ENCODE measurements at places on chromosomes 6 and 20.

- no peak for DNase-seq
Measured at GRCh38 chr6:46642928-46643751, 9.5 kb downstream of the CYP39A1 start.

DNA sequence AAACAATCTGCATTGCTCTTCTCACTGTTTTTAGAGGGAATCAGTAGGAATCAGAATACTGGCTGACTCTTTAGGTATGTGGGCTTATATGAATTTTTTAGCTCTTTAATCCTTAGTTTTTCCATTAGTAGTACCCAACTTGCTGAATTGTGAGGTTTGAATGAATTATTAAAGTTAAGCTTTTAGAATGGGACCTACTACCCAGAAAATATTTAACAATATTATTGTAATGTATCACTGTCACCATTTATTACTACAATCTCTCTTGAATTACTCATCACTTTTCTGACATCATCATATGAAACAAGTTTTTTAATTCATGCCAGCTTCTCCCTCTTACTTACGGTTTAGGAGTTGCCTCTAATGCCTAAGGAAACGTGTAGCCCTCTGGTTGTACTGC is 212.7 kb downstream of the BCKDHB start:
- DNase-seq = no peak

DNA sequence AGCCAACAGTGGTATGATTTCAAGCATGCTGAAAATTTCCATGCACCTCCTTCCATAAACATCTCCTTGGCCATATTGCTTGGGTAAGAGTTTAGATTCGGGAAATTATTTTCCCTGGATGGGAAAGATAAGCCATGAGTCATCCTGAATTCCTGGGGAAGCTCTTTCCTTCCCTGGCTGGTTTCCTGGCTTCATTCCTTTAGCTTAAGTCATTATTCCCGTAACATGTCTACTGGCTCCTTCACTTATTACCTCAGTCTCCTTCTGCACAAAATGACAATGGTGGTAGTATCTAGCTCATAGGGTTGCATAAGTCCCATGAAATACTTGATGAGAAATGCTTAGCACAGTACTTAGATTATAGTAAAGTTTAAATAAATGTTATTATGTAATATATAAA is 27.6 kb downstream of the TINAG start:
- DNase-seq = no peak

- DNase-seq = no peak
Measured at GRCh38 chr20:45892828-45893500, 1.8 kb downstream of the CTSA start.

DNA sequence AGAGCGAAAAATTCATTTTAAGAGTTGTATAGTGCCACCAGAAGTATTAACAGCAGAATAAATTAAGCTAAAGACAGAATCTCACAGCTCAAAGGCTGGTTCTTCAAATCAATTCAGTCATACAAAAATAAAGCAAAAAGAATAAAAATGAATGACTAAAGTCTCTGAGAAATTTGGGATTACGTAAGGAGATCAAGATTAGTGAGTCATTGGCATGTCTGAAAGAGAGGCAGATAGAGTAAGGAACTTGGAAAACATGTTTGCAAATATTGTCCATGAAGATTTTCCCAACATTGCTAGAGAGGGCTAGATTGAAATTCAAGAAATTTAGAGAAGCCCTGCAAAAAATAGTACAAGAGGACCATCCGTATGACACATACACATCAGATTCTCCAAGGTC is 1413.9 kb upstream of the ADGRB3 start:
- no peak for DNase-seq

DNA sequence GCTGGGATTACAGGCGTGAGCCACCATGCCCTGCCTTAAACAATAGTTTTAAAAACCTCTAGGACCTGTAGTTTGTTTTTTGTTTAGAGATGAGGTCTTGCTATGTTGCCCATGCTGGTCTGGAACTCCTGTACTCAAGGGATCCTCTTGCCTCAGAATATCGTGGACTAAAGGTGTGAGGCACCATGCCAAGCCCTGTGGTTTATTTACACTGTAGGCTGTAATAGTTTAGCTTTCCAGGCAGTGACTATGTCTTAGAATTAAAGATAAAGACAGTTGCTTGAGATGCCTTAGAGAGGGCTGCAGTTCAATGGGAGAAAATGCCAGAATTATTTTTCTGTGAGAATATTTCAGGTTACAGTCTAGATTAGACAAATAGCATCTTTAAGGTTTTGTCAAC is 72.9 kb downstream of the SGK1 start:
- DNase-seq = no peak

GRCh38 chr6:127462376-127462775 is 3.2 kb upstream of the KIAA0408 start:
- no peak for DNase-seq

DNA sequence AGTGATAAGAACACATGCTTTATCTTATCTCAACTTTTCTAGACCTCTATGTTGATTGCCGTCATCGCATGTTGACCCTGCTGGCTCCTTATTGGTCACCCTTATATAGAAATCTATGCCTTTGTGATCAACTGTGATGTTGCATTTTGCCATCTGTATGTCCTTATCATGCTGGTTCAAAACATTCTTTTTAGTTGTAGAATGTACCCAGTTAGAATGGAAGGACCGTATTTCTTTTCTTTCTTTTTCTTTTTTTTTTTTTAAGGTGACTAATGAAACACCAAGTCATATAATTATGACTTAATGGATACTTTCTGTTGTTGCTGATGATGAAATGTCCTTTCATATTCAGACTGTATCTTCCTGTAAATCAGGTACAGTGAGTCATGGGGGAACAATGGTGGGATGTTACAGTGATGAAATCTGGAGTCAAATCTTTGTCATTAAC is 145.9 kb upstream of the CITED2 start:
- DNase-seq = no peak

DNA sequence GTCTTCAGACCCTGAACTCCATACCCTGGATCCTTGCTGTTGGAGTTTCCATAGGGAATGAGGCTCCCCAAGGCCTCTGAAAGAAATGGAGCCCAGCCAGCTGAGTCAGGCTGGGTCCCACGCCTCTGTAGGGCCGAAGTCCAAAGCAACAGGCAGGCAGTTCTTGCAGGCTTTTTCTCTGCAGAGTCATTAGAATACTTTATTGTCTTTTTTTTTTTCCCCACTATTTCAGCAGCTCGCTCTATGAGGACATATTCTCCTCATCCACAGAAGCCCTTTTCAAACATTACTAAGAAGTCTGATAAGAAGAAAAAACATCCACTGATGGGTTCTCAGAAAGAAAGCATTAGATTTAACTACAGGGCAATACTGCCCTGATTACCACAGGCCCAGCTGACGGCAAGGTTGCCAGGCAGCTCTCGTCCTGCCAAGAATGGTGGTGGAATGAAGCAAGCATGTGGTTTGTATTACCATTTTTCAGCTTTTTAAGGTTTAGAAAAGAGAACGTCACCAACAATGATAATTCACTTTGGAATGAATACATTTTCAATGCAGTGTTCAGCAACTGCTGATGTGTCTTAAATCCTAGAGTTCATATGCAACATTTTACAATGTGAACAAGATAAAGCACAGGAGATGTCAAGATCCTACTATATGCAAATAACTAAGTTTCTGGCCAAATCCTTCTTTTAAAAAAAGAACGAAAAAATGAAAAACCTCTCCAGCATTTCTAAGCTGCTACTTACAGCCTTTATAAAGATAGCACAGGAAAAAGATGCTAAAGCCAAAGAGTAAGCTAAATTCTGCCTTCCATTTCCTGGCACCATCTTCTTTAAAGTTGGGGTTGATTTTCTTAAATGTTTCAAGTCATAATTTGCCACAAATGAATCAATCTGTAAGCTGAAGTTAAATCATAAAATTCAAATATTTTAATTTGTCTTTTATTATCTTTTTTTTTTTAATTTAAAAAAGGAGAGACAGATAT is 223.6 kb upstream of the CITED2 start:
- DNase-seq = no peak

GRCh38 chr6:45438849-45439406 is 61.2 kb upstream of the SUPT3H start:
- no peak for DNase-seq

DNA sequence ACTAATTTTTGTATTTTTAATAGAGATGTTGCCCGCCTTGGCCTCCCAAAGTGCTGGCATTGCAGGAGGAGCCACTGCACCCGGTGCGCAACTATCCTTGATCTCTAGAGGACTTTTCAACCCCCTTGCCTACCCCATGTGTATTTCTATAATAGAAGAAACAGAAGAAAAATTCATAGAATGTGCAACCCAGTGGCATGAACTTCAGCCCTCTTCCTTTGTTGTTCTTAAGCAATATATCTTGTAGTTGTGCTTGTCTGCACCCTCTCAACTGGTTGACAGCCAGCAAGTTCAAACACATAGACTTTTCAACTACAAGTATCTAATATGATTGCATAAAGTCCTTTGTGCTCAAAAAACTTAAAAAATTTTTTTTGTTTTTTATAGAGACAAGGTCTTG is 72.3 kb upstream of the NCOA3 start:
- no peak for DNase-seq

GRCh38 chr20:33431797-33432381 is 11.7 kb downstream of the SNTA1 start:
- DNase-seq = no peak

GRCh38 chr6:33984466-33985312 is 161.2 kb downstream of the GRM4 start:
- no peak for DNase-seq

- DNase-seq = no peak
Measured at GRCh38 chr20:59971428-59971827, 13.2 kb downstream of the CDH26 start.

DNA sequence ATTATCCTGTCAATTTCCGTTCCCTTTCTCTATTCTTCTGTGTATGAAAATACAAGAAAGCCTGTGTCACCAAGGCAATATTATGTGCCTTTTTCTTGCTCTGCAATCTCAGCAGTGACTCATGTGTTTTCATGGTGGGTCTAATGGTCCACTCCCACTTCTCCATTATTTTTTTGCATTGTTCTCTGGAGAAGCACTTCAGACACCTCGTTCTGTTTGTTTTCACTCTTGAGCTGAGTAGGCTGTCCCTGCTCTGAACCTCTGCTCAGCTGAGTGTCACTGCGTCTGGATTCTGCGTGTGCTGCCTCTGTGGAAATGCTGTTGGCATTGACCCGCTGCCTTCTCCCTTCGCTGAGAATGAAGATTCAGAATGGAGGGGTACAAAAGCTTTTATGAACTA is 230.6 kb downstream of the TMEM242 start:
- DNase-seq = no peak

- no peak for DNase-seq
Measured at GRCh38 chr20:40930561-40930960, 98.1 kb upstream of the TOP1 start.

DNA sequence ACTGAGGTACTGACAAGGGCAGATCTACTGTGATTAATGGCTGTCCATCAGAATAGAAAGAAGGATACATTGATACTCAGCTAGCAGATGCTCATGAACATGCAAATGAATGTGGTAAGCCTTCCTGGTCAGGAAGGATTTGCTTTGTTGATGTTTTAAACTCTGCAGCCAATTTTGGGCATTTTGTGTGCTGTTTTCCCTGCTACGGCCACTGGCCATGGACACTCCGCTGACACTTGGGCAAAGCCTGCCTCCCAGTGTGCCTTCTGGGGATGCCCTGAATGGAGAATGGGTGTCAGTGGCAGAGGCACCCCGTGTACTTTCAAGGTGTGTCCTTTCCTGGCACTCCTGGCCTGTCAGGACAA is 113.1 kb downstream of the SOBP start:
- no peak for DNase-seq

DNA sequence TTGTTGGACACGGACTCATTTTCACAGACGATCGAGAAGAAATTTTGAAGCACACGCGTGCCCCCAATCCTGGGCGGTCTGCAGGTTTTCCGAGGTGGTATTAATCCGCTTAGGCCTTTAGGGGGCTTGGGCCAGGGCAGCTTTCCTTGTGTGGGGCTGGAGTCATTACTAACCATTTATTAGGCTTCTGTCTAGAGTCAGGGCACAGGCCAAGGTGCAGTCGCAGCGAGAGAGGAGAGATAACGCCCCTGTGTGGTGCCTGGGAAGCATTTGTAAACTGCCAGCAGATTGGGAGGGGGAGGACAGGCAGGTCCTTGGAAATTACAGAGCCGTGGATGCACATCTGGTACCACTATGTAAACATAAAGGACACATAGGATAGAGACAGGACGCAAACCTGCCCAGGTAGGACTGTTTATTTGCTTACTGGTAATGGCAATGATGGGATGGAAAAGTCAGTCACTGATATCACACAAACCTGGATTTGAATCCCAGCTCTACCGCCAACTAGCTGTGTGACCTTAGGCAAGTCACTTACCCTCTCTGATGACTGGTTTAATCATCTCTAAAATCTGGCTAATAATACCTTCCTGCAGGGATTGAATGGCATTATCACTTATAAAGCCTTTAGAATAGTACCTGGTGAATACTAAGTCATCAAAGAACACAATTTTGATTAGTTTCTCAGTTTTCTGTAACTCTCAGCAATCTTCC is 76.4 kb downstream of the TMEM242 start:
- DNase-seq = no peak

DNA sequence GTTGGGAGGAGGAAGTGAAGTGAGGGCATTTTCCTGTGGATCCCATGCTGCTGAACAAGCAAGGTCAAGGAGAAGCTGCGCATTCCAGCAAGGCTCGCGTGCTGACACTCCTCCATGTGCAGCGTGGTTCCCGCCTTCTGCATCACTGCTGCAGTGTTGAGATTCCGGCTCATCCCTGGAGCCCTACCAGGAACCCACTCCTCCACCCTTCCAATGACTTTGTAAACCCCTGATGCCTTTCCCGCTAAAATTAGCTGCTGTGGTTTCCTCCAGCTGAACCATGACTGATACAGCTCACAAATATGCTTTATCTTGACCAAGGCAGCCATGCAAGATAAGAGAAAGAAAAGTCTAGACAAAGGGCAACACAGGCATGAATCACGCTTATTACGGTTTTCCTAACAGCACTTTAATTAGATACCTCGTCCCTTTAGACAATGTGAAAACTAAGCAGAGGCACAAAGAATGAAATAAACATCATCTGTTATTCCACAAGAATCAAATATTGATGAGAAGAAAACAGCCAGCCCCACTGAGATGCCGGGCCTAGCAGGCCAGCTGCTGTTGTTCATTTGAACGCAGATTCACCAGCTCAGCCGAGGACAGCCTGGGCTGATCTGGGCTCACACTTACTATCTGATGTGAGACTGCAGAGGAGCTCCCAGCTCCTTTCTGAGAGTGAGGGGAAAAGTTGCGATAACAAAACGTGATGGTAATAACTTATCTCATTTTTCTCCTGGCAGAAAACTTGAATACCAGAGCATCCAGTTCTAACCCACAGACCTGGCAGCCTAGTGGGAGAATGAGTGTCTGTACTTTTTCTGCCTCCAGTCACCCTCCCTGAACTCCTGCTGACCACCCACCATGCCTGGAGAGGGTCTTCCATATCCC is 14.2 kb upstream of the BNIP5 start:
- no peak for DNase-seq

- DNase-seq = no peak
Measured at GRCh38 chr6:156780962-156781853, 4.0 kb downstream of the ARID1B start.

DNA sequence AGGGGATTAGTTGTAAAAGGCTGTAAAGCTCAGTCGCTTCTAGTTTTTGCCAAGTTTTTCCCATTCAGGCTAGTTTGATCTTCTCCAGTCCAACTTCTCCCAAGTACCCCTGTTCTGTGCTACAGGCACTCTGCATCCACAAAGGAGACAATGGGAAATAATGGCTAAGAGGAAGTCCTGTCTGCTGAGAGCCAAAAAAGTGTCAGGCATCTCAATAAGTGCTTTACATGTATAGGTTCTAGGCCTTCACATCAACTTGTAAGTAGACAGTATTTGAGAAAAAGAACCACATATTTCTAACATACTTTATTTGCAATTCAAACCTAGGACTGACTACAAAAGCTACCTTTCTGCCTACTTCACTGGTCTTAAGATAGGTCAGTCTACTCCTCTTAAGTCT is 4.9 kb downstream of the HTR1B start:
- no peak for DNase-seq

All from stimulated activated CD4-positive, alpha-beta T cell treated with anti-CD3 and anti-CD28 coated beads, Interleukin-15, amount 100 ng/mL, for 1 hour (primary cell).